ENCODE measurements at places on chromosomes 13 and 19.

- DNase-seq, result no peak
Observed at GRCh38 chr13:112716461-112716820, 26.6 kb downstream of the ATP11A start.

DNA sequence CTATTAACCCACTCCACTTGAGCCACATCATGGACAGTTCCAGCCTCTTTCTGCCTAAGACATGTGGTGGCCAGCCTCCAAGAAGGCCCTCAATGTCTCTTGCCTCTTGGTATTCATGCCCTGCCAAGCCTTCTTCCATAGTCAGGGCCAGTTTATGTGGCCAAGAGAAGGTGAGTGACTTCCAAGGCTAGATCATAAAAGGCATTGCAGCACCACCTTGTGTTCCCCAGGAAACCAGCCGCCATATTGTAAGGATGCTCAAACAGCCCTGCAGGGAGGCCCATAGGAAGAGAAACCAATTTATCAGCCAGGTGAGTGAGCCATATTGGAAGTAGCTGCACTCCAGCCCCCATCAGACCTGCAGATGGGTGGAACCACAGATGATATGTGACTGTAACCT is 12.3 kb upstream of the DNMT1 start:
- no peak for DNase-seq

GRCh38 chr19:40241809-40242384 is 15.4 kb upstream of the CCNP start:
- DNase-seq, result no peak

GRCh38 chr13:31964168-31964567 is 67.4 kb upstream of the FRY start:
- DNase-seq, result no peak
